ENCODE measurements at places on chromosomes 3 and 15.

DNA sequence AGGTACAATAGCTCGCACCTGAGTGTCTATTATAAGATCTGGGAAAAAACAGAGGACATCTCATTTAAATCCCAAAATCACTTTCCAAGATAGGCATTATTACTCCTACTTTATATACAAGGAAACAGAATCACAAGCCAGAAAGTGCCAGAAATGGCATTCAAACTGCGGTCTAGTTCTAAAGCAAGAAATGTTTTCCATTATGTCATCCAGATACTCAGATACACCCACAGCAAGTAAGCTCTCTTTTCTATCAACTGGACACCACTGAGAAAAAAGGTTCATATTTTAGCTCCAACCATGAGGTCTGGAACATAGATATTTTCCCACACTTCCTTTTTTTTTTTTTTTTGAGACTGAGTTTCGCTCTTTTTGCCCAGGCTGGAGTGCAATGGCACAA, 8.1 kb downstream of the SLC33A1 start:
- DNase-seq = no peak

DNA sequence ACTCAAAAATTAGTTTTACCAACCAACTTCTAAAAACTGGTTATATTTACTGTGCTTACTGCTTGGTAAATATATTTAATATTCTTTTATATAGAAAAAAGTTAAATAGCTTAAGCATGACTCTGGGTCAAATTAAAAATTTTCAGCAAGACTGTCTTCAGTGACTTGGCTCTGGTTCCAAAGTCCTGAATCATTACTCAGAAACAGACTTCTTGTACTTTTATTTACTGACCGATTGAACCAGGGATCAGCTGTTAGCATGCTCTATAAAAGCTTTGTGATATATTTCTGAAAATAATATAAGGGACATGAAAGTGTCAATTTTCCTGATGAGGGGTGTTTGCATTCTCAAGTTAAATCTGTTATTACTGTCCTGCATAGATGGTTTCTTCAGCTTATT, 164.3 kb downstream of the MCTP2 start:
- DNase-seq = no peak

DNA sequence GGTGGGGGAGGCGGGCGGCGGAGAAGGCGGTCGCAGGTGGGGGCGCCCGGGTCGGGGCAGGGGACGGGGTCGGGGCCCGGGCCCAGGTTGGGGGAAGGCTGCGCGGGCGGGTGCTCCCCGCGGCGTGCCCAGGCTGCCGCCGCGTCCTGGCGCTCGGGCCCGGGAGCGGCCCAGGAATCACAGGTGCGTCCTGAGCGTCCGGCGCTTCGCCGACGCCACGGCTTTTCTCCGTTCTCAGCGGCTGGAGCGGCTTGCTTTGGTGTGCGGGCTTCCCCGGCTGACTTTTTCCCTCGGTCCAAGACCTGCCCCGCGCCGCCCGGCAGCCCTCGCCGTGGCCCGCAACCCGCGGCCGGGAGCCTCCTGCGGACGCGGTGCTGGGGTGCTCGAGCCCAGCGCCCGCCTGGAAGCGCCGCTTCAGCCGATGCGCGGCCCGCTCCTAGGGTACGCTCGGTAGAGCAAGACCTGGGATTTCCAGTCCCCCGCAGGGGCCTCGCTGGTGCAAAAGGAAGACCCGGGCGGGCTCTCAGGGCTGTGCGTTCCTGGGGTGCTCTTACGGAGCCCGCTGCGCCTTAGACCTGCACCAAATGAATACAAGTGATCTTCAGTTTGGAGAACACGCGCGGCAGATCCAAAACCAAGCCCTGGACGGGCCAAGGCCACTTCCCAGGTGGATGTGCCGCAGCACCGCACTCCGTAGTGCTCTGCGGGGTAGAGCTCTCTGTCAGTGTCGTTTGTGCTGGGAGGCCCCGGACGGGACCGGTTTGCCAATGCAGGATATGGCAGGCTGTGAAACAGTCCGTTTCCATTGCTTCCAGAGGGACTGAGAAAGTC, 639 bp downstream of the NIPA1 start:
- peak; percentile 6 for DNase-seq

DNA sequence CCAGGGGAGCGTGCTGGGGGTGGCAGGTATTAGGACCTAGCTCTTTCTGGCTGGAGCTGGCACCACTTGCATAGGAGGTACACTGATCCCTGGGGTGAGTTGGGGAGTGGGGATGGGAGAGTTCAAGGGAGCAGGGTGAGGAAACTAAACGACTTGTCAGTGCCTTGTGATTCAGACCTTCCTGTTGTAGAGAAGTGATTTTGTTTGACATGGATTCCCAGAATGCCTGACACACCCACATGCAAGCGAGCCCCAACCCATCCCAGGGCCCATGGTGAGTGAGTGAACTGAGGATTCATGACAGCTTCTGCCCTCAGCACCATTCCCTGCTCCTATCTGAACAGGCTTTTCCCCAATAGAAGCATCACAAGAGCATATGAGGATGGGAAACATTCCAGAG, 15.6 kb upstream of the UBE2Q2 start:
- no peak for DNase-seq

DNA sequence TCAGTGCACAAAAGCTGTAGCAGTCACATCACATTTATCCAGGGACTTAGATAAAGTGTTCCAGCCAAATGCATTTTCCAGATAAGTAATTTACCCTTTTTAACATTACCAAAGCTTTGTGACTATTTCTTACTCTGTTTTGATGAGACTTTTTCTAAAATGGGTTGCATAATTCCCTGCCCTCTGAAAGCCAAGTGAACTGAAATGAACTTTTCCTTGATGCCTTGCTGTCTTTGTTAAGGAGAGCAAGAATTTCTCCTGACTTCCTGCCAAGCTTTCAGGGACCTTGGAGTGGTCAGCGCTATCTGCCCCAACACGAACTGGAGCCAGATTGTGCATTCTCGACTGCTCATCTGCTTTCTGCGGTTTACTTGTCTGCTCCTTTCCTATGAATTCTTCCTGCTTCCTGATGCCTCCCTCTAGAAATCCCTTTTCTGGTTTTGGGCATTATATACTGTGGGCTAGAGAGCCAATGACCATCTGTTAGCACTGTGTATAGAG, 34.8 kb downstream of the EIF4E3 start:
- no peak for DNase-seq

GRCh38 chr15:91940496-91941381, 87.2 kb downstream of the SLCO3A1 start:
- peak; percentile 54 for DNase-seq

DNA sequence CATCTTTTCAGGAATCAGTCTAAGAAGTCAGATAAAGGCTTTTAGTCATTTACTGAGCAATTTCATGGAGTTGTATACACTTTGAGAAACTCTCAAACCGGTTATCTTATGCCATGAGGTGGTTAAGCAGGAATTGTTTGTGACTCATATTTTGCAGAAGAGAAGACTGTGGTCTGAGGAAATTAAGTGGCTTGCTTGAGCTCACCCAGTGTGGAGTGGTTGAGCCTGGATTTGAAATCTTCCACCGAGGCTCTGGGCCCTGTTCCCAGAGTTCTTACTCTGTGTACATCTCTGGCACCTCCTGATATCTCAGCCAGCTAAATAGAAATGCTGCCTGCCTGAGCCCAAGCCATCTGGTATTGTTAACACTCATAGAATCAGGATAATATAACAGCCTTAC, 37.8 kb upstream of the BCL6 start:
- peak; percentile 51 for DNase-seq

DNA sequence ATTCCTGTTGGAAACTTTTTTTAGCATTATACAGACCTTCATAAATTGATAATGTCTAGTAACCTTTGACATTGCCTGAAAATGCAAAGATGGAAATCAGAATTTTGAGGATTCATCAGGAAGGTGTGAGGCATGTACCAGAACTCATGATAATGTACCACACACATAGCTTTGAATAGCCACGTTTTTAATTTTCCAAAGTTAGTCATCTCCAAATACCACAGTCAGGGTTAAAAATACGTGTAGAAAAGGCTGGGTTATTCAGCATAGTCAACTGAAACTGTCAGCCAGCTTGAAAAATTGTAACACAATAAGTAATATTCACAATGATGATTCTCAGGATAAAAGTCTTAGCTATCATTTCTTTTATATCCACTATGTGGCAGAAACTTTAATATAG, 102.0 kb upstream of the THRB start:
- DNase-seq = no peak

DNA sequence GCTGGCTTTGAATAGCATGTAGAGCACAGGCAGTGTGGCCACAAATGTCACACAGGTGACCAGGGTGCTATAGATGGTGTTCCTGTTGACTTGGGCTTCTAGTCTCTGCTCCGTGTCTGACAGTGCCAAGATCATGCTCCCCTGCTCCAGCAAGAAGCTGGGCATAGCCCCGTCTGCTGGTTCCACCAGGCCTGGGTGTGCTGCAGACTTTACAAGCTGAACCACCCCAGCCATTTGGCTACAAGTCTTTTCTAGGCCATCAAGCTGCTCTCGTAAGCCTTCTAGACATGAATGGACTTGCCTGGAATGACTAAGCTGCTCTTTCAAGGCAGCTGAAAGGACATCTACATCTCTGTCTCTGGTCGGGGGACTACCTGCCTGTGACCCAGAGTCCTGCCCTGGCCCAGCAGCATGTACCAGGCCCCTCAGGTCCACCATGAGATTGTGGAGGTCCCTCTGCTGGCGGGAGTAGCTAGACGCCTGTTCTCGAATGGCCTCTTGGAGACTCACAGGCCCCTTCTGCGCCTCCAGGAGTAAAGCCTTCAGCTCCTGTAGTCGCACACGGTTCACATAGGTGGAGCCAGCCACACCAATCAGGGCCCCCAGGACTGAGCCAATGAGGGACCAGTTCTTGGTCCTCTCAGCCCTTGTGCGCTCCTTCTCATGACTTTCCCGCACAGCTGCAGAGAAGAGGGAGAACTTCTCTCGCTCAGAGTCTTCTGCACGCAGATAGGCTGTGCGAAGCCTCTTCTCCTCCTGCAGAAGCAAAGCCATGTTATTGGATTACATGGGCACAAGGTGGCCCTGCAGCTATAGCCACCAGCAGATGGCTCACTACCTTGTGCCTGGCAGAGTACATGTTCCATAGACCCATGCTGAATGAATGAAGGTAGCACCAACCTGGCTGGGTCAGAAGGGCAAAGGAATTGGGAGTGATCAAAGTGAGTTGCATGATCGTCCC, 2.8 kb upstream of the PLXNB1 start:
- DNase-seq = no peak

- DNase-seq = no peak
Measured at GRCh38 chr3:64612082-64612860, 75.5 kb downstream of the ADAMTS9 start.

DNA sequence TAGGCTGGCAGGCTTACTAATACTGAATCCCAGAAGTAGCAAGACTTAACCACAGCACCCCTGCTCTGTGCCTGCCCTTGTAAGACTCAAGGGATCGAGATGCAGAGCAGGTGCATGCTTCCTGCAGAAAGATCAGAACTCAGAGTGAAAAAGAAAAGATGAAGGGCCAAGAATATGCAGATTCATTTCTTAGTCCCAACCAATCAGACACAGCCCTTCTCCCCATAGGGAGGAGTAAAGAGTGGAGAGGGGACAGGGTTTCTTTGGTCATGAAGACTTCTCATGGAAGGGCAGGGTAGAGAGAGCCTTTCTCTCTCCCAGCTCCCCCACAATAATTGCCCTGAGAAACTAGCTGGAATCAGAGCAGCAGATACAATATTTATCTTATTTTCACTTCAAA, 105.6 kb upstream of the MB21D2 start:
- DNase-seq = no peak

GRCh38 chr3:7657214-7658112, 796.5 kb downstream of the GRM7 start:
- DNase-seq = no peak

- DNase-seq = no peak
Measured at GRCh38 chr15:65906396-65906795, 37.1 kb downstream of the RAB11A start.

DNA sequence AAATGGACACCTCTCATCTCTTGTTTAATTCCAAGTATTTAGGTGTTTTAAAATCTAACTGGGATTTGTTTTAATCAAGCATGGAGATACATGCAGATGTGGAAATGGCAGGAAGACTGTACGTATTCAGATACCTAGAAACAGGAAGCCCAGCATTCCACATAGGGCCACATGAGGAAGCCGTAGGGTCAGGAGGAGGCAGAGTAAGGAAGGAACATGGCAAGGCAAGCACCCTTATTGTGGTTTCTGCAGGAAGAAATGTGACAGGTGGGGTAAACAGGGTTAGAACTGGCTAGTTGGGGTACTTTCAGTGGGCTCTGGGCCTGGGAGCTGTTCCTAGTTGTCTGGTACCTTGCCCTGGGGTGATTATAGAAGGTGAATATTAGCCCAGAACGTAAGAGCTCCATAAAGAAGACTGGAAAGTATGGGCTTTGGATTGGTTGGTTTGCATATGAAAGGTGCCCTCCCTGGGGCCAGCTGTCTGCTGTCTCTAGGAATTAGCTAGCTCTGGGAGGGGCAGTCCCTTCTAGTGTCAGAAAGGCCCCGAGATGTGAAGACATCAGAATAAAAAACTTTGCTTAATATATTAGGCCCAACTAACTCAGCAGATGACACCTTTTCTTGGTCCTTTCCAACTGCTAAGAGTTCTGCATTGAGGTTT, 107.7 kb upstream of the CADPS start:
- DNase-seq = no peak

DNA sequence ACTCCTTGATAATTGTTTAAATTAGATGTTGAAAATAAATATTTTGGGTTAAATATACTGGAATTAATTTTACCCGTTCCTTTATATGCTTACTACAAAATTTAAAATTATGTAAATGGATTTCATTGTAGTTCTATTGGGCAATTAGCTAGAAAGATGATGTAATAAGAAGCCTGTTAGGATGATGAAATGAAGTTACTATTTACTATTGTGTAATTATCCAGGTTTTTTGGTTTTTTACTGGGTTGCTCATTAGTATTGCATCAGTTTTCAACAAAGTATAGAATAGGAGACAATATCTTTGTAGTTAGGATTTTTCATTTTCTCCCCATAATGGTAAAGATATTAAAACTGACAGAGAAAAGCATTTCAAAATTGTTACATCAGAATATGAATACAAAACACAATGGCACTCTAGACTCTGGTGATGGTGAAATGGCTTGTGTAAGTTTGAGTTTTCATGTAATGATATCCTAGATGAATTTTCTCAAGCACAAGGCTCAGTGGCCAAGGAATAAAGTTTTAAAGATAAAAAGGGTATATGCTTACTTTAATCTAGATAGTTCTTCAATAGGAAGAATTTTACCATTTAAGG, 222.0 kb downstream of the P3H2 start:
- no peak for DNase-seq

DNA sequence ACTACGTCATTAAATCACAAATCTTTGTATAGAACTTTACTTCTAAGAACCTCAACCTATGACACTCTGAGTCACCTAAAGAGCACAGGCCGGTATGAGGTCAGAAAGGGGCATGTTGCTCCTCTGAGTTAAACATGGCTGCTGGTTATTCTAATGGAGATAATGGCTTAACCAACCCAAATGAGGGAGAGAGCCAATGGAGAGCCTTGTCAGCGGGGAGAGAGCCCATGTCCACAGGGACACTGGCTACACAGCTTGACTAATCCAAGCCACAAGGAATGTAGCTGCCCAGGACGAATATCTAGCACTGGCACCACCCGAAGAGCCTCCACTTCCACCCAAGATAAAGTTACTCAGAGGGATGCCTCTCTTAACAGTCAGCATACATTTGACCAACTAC, 77.0 kb upstream of the STAC start:
- no peak for DNase-seq

GRCh38 chr15:34853001-34853758, 57.8 kb upstream of the ACTC1 start:
- DNase-seq = no peak

- DNase-seq = no peak
Measured at GRCh38 chr3:108505811-108506210, 4.6 kb downstream of the MYH15 start.

Data from suppressor macrophage (primary cell).